Hypothalamus (tissue), 51 donors: ENCODE measurements at places on chromosomes 11 and 22.
A peak's percentile ranks its signal among the peaks of the same experiment; 100 is the strongest.

GRCh38 chr11:59267196-59267595, 54.5 kb upstream of the MPEG1 start:
- DNase-seq, result no peak

- no peak for DNase-seq
Observed at GRCh38 chr11:47083913-47084312, 92.8 kb downstream of the ARFGAP2 start.

DNA sequence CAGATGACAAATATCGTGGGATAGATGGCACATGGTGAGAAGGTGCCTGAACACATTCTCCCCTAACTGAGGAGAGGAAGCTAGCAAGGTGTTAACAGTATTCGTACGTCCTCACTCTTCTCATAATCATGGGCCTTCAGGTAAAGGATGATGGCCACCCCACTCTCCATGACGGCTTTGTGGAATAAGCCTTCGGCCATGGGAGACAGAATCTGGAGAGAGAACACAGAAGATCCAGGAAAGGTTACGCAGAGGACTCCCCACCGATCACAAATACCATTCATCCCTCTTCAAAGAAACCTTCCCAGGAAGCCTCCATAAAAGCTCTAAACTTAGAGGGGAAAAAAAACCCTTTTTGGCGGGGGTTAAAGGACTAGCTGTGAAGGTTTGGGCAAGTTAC, 189.9 kb downstream of the BCR start:
- no peak for DNase-seq

- no peak for DNase-seq
Observed at GRCh38 chr22:19658967-19659804, 55.1 kb upstream of the SEPTIN5 start.

- no peak for DNase-seq
Observed at GRCh38 chr11:45652781-45653180, 12.6 kb downstream of the CHST1 start.

GRCh38 chr11:68213135-68213515, at the start of gene KMT5B:
Gene KMT5B, minus strand, starts transcription at chr11:68213296. Its CDS starts 23,220 bp downstream, at chr11:68190076.
- DNase-seq, result peak; percentile 38

GRCh38 chr11:35056391-35057093, 82.4 kb upstream of the CD44 start:
- DNase-seq, result no peak

DNA sequence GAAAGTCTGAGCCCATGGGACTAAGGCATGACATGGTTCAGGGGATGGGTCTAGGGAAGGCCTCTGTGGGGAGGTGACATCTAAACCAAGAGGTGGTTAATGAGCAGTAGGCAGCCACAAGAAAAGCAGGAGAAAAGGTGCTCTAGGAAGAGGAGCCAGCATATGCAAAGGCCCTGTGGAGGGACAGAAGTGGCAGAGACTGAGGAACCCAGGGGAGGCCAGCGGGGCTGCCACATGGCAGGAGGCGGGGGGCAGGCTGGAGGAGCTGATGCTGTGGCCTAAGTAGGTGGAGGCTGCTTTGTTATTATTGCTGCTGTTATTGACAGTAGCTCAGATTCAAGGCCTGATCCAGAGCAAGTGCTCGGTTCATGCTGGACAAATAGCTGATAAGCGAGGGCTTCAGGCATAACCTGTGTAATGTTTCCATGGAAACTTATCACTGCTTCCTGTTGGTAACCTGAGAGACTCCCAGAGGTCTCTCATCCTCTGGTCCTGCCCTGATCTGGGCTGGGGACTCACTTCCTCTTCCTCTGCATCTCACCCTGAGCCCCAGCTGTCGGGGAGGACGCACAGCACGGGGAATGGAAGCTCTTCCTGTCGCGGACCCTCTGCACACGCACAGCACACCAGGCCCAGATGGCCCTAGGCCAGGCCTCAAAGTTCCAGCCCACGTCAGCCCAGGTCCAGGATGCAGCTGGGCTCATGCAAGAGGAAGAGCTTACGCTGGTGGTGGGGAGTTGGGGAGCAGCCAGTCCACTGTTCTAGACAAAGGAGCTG, 75.2 kb upstream of the TP53I11 start:
- DNase-seq, result no peak
